NAMALWA (cell line): ENCODE measurements at places on chromosomes 11 and 22.
A peak's percentile ranks its signal among the peaks of the same experiment; 100 is the strongest.

DNA sequence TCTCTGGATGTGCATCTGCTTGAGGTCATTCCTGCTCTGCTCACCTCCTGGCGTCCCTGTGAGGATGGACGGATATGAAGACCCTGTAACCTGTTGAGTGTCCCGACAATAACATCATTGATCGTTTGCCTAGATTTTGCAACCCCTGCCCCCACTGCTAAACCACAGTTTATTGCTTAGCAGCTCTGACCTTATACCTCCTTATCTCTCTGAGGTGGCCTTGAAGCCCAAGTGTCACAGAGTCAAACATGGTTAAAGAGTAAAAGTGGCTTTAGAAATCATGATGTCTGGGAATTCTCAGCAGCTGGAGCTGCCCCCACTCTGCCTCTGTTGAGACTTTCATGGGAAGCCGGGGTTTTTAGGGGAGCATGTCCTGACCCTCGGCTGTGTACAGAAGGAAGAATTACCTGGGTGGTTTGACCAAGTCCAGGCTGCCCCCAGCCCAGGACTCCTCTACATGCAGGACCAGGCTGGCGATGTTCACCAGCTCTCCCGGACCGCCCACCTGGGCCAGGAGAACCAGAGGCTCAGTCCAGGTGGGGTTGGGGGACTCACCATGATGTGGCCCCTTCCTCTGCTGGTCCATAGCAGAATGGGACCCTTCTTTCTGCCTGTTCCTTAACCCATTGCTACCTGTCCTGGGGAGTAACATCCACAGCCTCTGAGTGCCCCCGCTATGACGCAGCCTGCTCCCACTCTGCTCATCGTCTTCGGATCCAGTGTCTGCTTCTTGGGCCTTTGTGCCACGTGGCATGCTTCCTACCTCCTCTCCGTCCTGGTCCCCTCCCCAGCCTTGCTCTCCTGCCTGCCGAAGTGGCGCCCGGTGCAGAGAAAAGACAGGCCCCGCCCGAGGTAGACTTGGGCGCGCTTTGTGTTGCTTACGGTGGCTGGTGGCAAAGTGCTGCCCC, 33.4 kb upstream of the FTH1 start:
- DNase-seq = no peak

- no peak for DNase-seq
Measured at GRCh38 chr22:49331223-49331815, 496.4 kb downstream of the BRD1 start.

GRCh38 chr11:4393209-4393857, at the start of gene TRIM21:
Gene TRIM21 (minus strand): TSS chr11:4393702. CDS start chr11:4390409, 3,293 bp downstream.
- DNase-seq = peak; percentile 94

- DNase-seq = no peak
Measured at GRCh38 chr11:128642571-128642970, 51.3 kb upstream of the FLI1 start.

- DNase-seq = no peak
Measured at GRCh38 chr11:31877083-31877482, 66.0 kb upstream of the PAX6 start.

- no peak for DNase-seq
Measured at GRCh38 chr11:71139516-71140205, 112.7 kb downstream of the SHANK2 start.

- no peak for DNase-seq
Measured at GRCh38 chr11:112745973-112746372, 215.2 kb upstream of the NCAM1 start.

DNA sequence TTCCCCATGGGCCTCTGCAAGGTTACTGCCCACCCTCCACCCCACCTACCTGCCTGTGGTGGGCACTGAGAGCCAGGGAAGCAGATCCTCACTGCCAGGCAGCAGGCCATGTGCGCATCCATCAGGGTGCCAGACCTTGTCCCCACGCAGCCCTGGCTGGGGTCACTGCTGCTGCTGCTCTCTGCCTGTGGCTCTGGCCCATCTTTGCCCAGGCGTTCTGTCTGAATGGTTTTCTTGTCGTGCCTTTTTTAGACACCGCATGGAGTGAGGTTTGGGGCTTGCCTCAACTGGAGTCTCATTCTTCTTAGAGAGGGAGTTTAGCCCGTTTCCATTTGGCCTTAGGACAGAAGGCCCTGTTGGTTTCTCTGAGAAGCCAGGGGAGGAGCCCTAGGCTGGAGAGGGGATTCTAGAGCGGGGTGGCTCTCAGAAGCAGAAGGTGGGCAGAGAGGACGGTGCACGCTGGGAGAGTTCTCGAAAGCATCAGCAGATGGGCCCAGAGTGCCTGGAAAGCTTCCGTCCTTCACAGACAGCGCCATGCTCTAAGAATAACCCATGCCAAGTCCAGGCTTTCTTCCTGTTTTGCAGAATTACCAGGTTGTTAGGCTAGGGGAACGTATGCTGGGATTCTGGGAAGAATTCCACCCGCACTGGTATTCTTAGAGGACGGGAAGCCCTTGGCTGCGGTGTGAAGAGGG, 8.1 kb downstream of the TANGO2 start:
- no peak for DNase-seq

- peak; percentile 1 for DNase-seq
Measured at GRCh38 chr11:15590132-15590531, 475.4 kb downstream of the INSC start.

GRCh38 chr11:10392095-10393079, 62.7 kb upstream of the AMPD3 start:
- DNase-seq = no peak

- DNase-seq = peak; percentile 54
Measured at GRCh38 chr11:123069908-123070821, 8.2 kb upstream of the HSPA8 start.

GRCh38 chr22:37002633-37003032, 16.6 kb downstream of the TST start:
- no peak for DNase-seq

GRCh38 chr11:1339066-1339675, 29.7 kb upstream of the TOLLIP start:
- no peak for DNase-seq

GRCh38 chr11:130088217-130088616, 18.5 kb downstream of the APLP2 start:
- no peak for DNase-seq

DNA sequence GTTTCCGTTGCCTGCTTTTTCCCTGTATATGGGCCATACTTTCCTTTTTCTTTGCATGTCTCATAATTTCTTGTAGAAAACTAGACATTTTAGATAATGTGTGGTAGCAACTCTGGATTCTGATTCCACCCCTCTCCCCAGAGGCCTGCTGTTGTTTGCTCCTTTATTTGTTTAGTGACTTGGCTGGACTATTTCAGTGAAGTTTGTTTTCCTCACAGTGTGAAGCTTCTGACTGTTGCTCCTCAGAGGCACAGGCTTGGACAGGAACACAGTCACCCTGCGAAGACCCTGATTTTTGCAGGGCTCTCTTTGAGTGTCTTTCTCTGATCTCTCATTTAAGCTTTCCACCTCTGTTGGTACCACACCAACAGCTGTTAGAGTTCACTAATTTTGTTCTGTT, 72.5 kb downstream of the SWAP70 start:
- DNase-seq = no peak

GRCh38 chr11:119483341-119483880, 60.4 kb upstream of the THY1 start:
- no peak for DNase-seq

DNA sequence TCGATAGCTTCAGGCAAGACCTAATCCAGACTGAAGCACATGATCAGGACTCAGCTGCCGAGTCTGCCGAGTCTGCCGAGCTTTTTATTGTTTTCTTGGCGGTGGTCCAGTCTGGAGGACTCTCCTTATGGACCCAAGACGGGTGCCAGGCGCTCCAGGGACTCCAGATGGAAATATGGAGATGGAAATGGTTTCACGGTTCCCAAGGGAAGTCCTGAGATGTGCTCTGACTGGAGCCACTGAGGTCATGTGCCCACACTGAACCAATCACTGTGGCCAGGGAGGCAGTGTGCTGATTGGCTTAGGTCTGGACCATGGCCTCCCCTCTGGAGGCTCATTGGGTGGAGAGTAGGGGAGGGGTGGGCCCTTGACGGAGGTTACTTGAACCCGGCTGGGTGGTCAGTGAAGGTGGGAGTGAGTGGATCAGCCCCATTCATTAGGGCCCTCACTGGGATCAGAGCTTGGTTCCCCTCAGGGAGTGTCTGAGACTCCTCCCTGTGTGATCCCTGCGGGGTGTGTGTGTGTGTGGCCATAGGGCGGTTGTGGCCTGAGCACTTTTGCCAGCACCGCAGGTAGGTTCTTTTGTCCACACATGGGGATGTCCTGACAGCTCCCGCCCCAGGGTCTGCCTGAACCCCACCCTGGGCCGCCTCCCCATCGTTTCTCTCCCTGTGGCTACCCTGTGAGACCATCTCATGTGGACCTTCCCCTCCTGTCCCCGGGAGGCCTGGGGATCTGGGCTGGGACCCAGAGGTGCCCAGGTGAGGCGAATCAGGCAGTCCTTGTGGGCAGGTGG, 14.0 kb downstream of the RPS6KA4 start:
- no peak for DNase-seq

GRCh38 chr11:44823006-44823405, 96.2 kb downstream of the TSPAN18 start:
- peak; percentile 12 for DNase-seq

- DNase-seq = no peak
Measured at GRCh38 chr11:72631806-72632731, 42.2 kb downstream of the PDE2A start.

- DNase-seq = no peak
Measured at GRCh38 chr11:111819161-111819828, 52.1 kb downstream of the ALG9 start.

GRCh38 chr22:42920101-42920820, 63.2 kb upstream of the ARFGAP3 start:
- no peak for DNase-seq

- DNase-seq = peak; percentile 45
Measured at GRCh38 chr11:101003468-101003867, 126.1 kb downstream of the PGR start.

DNA sequence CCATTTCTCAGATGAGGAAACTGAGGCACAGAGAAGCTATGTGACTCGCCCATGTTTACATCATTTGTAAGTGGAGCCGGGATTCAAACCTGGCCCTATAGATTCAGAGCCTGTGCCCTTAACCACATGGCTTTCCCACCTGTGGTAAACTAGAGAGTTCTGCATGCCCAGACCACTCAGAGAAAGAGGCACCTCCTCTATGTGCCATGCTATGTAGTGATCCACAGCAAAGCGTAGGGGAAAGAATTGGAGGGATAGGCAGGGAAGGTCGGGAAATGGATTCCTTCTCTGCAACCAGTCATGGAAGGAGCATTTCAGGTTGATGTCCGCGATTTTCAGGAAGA, 15.4 kb upstream of the POU2AF2 start:
- no peak for DNase-seq

DNA sequence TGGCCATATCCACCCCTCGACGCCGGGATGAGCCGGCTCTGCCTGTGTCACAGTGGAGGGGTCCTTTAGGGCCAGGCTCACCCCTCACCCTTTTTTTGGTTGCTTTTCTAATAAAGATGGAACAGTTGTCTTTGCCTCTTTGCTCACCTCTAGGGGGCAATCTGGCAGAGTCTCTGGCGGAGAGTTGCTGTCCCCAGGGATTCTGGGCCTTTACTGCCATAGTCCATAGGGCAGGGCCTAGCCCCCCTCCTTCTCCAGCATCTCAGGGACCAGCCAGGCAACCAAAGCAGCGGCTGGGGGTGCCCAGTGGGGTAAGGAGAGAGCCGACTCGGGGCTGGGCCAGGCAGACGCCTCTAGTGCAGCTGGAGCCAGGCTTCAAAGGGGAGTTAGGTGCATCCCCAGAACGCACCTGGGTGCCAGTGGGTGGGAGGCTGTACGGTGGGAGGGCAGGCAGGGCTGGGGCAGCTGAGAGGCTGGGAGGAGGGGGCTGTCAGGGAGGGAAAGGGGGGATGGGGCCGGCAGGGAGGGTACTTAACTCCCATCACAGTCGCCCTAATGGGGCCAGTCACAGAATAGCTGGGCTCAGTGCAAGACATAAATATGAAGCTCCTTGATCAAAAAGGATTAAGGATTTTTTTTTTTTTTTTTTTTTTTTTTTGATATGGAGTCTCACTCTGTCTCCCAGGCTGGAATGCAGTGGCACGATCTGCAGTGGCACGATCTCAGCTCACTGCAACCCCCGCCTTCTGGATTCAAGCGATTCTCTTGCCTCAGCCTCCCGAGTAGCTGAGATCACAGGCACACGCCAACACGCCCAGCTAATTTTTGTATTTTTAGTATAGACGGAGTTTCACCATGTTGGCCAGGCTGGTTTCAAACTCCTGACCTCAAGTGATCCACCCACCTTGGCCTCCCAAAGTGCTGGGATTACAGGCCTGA, 2.5 kb upstream of the SUSD2 start:
- peak; percentile 53 for DNase-seq

- DNase-seq = no peak
Measured at GRCh38 chr22:27796829-27797519, 4.6 kb downstream of the MN1 start.

- no peak for DNase-seq
Measured at GRCh38 chr11:118098996-118099837, 12.5 kb upstream of the SMIM35 start.

DNA sequence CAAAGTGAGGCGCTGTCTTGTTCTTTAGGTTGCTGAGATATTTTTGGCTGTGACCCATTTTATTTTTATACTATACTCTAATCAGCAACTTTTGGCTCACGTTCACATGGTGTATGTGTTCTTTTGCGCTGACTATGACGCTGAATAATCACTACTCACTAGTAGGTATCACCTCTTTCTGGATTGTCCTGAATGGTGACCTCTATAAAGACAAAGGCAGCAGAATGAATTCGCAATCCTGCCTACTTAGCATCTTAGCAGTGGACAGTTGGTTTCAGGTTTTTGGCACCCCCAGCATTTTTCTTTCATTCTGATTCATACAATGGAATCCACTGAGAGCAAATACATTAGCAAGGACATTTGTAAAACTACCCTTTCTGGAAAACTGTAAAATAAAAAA, 351.3 kb downstream of the JRKL start:
- DNase-seq = no peak

DNA sequence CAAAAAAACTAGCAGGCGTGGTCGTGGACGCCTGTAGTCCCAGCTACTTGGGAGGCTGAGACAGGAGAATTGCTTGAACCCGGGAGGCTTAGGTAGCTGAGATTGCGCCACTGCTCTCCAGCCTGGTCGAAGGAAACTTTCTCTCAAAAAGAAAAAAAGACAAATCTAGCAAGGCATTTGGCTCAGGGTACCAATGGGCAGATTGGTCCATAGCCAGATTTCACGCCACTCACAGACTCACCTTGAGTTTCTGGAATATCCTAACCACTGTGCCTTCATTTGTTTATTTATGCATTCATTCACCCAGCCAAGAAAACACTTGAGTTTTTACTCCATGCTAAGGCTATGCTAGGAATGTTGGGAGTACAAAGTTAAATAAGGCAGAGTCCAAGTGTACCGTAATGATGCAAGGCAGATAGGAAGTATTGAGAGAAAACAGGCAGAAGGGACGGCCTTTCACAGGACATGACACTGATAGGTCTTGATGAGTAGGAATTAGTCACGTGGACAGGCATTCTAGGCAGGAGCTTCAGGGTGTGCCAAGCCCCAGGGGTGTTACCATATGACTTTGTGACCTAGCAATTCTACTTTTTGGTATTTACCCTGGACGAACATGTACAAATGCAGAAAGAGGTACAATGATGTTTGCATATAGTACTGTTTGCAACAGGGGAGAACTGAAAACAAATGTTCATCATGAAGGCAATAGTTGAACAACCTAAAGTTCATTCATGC, 3.0 kb upstream of the PACSIN3 start:
- no peak for DNase-seq

GRCh38 chr11:14408612-14409011, 49.6 kb upstream of the RRAS2 start:
- no peak for DNase-seq

GRCh38 chr11:67583247-67584204, at the start of gene GSTP1:
Gene GSTP1 (plus strand): TSS chr11:67583812. CDS start chr11:67583844, 32 bp downstream.
- DNase-seq = peak; percentile 86
